Activated gamma-delta T cell treated with anti-CD3 and anti-CD28 coated beads, Interleukin-2, amount 50 U/mL, for 16 hours (primary cell): ENCODE measurements at places on chromosomes 11 and 22.

- no peak for DNase-seq
Observed at GRCh38 chr11:109972181-109972715, 120.9 kb upstream of the ZC3H12C start.

DNA sequence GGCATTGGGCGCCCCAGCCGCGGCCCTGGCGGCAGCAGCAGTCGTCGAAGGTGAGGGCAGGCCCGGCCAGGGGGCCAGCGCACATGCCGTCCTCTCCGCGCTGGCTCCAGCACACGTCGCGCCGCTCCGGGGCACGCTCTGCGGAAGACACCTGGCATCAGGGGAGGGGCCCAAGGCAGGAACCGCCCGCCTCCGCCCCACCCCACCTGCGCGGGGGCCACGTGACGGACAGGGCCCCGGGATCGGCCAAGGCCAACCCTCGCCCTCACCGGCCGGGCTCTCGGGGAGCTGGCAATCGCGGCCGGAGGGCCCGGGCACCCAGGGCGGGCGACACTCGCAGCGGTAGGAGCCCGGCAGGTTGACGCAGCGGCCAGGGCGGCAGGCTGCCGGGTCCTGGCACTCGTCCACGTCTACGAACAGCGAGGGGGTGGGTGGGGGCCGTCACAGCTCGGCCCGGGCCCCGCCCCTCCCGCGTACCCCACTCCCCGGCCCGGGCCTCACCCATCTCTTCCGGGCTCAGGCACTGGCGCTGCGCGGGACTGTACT, 14.9 kb downstream of the SCYL1 start:
- DNase-seq = no peak

DNA sequence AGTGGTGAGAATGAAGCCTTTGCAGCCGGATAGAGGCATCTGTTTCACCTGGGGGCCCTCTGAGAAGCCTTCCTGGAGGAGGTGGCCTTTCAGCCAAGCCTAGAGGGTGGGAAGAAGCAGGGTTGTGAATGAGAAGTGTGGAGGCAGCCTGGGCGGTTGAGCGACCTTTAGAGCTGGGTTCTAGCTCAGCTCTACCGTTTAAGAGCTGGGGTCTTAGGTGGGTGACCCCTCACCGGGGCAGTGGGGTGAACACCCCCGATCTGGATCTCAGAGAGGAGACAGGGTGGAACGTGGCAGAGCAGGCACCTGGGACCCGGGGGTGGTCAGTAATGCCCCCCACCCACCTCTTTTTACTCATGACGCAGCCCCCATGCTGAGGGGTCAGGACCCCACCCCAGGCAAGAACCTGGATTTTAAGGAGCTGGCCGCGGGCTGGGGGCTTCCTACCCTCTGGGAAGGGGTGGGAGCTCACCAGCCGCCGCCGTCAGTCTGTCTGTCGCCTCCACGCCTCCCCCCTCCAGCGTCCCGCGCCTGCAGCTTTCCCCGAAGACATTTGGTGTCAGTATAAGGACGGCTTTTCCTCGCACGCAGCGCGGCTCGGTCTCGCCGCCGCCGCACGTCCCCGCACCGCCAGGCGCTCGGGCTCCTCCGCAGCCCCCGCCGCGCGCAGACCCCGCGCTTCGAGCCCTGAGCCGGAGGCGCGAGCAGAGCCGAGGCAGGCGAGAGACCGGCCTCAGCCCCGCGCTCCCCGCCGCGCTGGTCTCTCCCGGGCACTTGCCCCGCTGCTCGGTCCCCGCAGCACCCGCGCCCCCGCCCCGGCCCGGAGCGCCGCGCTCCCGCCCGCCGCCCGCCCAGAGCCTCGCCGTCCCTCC, 13.3 kb upstream of the CACNA1I start:
- DNase-seq = no peak

GRCh38 chr22:49566141-49566541, 261.5 kb downstream of the BRD1 start:
- no peak for DNase-seq

- DNase-seq = no peak
Observed at GRCh38 chr11:1437500-1437899, 47.8 kb downstream of the BRSK2 start.

GRCh38 chr11:111726301-111726713, 39.9 kb downstream of the PPP2R1B start:
- no peak for DNase-seq

DNA sequence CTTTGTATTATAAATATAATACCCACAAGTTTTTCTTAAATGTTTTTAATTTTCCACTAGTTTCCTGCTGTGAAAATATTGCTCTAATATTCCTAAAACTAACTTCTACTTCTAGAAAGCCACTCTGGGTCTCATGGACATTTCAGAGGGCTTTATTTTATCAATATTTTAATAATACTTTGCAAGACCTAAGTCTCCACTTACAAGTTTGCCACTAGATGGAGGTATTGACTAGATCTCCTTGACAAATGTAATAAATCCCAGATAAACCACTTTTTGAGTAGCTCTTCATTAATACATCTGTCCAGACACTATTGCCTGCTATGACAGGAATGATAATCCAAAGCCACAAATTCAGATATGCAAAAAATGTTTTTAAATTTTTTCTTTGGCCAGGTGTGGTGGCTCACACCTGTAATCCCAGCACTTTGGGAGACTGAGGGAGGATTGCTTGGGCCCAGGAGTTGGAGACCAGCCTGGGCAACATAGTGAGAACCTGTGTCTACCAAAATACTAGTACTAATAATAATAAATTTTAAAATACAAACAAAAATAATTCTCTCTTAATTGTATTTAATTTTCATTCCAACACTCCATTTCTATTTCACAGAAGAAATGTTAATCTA, 3.5 kb upstream of the ACAT1 start:
- no peak for DNase-seq
